ENCODE measurements at places on chromosomes 1 and 21.

DNA sequence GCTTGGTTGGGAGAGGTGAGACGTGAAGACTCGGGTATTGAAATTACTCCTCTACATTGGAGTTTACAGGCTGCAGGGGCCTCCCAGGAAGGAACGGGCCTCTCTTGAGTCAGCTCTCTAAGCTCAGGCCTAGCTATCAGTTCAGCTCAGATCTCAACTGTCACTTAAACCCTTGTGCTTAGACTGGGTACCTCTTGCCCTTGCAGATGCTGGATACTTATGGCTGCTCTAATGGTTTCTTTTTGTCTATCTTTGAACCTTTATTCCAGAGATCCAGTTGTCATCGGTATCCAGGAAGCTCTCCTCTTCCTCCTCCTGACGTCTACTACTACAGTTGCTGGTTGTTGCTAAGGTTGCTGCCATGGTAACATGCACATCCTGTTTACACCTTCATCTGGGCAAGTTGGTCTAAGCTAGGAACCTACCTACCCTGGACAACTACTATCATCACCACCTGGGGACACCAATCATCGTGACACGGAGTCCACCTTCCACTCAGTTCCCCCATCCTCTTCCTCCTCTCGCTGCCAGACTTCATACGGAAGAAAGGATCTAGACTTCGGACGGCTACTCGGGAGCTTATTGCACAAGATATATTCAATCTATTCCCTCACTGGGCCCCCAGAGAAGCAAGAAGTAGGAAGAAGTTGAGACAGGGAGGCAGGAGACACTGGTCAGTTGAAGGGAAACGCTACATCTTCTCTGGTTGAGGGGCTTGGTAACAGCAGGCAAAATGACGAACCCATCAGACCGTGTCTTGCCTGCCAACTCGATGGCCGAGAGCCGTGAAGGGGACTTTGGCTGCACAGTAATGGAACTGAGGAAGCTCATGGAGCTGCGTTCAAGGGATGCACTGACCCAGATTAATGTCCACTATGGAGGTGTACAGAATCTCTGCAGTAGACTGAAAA is 56.1 kb downstream of the ATP2B4 start:
- DNase-seq = no peak

DNA sequence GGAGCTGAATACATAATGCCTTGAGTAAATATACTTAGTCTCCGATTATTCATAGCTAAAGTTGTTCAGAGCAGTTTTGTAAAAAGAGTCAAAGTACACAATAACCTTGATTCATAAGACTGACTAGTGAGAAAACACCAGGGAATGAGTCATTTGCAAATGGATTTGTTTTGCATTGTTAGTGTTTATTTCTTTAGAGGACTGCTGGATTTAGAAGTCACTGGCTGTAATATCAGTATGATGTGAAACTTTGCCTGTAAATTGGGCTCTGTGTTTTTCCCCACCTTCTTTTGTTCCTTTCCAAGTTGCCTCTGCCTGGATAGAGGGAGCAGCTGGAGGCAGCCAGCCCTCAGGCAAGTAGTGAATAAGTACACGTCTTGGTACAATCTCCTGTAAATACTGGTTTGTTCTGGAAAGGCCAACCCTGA is 474.7 kb downstream of the NUF2 start:
- DNase-seq = no peak

DNA sequence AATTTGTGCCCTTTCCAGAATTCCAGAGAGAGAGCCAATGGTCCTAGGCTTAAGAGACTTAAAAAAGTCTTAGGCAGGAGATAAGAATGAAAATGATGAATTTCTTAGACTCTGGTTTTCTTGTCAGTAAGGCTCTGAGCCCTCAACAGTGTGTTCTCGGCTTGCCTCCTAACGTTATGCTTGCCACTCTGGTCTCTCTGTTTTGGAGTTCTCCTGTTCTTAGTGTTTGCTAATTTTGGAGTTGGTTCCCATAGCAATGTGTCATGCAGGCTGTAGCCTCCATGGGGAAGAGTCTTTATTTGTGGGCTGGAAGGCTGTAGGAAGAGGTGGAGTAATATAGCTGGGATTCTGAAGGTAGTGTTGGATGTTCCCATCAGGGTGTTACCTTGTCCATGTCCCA is 19.9 kb downstream of the TBX19 start:
- DNase-seq = no peak

GRCh38 chr1:54259546-54260140 is 59.7 kb downstream of the MRPL37 start:
- no peak for DNase-seq

DNA sequence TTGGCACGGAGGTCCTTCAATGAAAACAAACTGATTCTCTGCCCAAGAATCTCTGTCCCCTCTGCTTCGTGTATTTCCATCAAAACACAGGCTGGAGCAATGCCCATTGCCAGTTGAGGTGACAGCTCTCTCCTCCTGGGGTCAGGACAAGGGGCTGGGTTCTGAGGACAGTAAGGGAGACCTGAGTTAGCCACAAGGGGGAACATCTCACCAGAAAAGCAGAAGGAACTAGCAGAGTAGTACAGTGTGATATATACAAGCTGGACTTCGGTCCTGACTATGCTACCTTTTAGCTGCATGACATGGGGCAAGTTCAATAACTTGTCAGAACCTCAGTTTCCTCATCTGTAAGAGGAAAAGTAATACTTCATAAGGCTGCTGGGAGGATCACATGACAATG is 50.3 kb downstream of the SYT2 start:
- no peak for DNase-seq

DNA sequence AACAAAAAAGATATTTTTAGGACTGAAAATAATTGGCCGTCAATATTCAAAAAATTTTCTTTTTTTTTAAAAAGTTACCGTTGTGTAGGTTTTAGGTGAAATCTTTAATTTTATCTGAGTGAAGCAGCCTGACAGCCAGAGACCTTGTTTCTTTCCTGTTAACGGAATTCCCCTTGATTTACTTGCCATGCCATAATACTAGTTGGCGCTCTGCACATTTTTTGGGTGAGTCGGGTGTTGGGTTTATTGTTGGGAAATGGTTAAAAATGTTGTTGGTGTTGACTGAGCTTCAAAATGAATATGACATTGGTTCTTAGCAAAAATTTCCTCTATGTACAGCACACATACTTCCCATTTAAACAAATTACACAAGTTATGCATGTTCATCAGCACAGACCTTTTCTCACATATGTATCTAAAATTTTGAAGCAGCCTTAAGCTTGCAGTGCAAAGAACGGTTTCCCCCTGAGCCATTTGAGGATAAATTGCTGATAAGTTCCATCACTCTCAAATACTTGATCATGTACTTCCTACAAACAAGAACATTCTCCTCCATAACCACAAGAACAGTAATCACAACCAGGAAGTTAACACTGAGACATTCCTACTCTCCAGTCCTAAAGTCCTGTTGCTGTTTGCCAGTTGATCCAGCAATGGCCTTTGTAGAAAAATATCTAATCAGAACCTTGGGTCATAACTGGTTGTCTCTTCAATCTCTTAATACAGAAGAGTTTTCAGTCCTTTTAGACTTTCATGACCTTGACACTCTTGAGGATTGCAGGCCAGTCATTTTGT is 34.2 kb downstream of the CAMTA1 start:
- no peak for DNase-seq

- DNase-seq = no peak
Observed at GRCh38 chr1:12706061-12706460, 9.8 kb upstream of the AADACL3 start.

DNA sequence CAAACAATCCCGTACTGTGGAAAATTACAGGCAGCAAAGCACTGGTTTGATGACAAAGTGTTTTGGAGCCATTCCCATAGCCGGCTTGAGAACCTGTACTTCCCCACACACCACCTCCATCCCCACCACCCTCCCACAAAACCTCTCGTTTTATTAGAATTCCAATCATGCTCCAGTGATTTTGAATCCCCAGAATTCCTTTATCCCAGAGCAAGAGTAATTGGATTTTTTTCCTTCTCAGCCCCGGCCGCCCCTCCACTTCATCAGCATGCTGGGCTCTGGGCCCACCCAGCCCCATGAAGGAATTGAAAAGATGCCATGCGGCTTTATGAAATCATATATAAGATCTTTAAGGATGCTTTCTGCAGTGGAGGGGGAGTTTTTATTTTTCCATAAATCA is 136.6 kb downstream of the OMA1 start:
- no peak for DNase-seq

DNA sequence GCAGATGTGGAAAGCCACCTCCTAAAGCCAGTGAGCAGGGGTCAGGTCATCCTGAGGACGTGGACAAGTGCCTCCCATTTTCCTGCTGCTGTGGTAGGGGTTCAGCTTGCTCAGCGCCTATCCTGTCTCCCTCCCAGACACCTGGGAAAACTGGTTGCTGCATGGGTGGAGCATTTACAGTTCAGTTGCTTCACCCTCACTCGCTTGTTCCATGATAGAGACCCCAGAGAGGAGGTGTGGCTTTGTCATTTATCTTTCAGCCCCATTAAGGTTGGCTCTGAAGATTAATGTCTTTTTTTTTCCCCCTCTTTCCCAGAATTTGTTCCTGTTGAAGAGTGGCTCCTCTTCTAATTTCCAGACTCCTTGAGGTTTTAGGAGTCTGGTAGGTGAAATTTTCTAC is 9.2 kb downstream of the VANGL1 start:
- no peak for DNase-seq

- DNase-seq = no peak
Observed at GRCh38 chr1:42593486-42594100, 64.6 kb upstream of the PPIH start.
